GM12878 (cell line): ENCODE measurements at places on chromosomes 5 and 9. TPM values are rescaled to one million over a fixed set of nuclear protein-coding genes. Genes with fewer than 3 reads are reported as not detected.

Gene IFNA8
- not detected in 2 replicates for total RNA-seq

Gene FOXD4L5
- 0.21 and 0.29 TPM in 2 replicates for total RNA-seq

Gene TAS2R1
- not detected in 2 replicates for total RNA-seq

Gene JMY
- total RNA-seq, result 3.6 and 4.1 TPM in 2 replicates

Gene GPRIN1
- total RNA-seq, result 14.2 and 16.3 TPM in 2 replicates

Gene CDC25C
- total RNA-seq, result 9.2 and 10.2 TPM in 2 replicates

Gene TPM2
- total RNA-seq, result 2.4 and 3.9 TPM in 2 replicates

Gene GADD45G
- 0.37 TPM in 1 of 2 replicates, not detected in the other for total RNA-seq

Gene PGM5
- 0.19 and 0.28 TPM in 2 replicates for total RNA-seq

Gene ANXA2R
- 4.4 and 5.2 TPM in 2 replicates for total RNA-seq

Gene CARD9
- total RNA-seq, result 2.4 and 2.6 TPM in 2 replicates

DNA sequence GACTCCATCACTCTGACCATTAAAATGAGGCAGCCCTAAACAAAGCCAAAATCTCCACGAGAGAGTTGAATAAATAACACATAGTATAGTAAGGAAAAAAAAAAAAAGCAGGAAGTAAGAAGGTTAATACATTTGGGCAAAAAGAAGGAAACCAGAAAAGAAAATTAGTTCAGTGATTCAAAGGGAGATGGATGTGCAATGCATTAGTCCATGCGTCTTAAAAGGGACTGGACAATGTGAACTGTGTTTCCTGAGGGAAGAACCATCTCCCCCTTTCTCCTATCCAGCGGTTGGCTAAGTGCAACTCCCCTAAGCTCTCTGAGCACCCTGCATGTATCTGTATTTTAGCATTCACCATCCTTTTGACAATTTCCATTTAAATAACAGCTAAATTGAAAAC lies 1.4 kb downstream of the ANKRA2 start:
- DNase-seq, result no peak
- H3K4me3 ChIP-seq, result peak overlapping the region; percentile 90
- no peaks in the 10 kb centered on the region for H3K36me3 ChIP-seq
- H3K27ac ChIP-seq, result peak overlapping the region; percentile 86
- H3K4me1 ChIP-seq, result no peaks in the 10 kb centered on the region
- H3K27me3 ChIP-seq, result no peaks in the 10 kb centered on the region

- H3K4me3 ChIP-seq, result no peak overlapping the region
- no peaks in the 10 kb centered on the region for H3K27me3 ChIP-seq
- no peak for DNase-seq
These were observed 34.7 kb downstream of the FBXW2 start for GRCh38 chr9:120758544-120758943.

GRCh38 chr9:104073770-104074133 lies 20.4 kb upstream of the SMC2 start:
- no peaks in the 10 kb centered on the region for H3K27me3 ChIP-seq
- no peak overlapping the region for H3K27ac ChIP-seq
- DNase-seq, result no peak
- no peaks in the 10 kb centered on the region for H3K4me1 ChIP-seq

DNA sequence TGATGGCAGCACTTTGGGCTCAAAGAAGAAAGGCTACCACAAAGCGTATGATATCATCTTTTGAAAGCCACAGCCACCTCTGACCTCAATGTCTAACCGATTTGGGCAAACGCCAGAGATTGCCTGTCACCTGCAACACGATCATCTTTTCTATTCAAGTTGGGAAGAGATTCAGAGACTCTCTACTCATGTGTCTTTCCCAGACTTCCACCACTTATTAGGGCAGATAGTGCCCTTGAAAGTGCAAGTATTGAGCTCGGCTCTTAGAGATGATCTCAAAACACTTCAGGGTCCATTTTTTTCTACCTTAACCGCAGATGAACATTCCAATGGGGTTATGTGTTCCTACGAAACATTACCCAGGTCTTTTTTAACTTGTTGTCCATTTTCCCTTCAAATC lies 213.7 kb downstream of the DRD1 start:
- no peaks in the 10 kb centered on the region for H3K27me3 ChIP-seq
- no peaks in the 10 kb centered on the region for H3K4me1 ChIP-seq
- DNase-seq, result no peak

GRCh38 chr9:135490980-135491464 lies 9.5 kb upstream of the MRPS2 start:
- no peaks in the 10 kb centered on the region for H3K4me1 ChIP-seq
- H3K4me3 ChIP-seq, result no peak overlapping the region
- no peaks in the 10 kb centered on the region for H3K36me3 ChIP-seq
- no peak overlapping the region for H3K27ac ChIP-seq

DNA sequence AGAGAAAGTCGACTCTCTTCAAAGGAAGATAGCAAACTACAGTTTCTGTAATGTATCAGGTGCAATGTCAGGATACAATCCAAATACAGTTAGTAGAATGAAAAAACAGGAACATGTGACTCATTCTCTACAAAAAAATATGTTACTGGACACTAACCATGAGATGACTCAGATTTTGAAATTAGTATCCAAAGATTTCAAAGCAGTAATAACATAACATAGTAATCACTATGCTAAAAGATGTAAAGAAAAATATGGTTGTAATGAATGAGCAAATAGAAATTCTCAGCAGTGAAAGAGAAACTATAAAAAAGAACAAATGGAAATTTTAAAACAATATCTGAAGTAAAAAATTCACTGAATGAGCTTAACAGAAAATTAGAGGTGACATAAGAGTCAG lies 42.3 kb downstream of the SHOC1 start:
- no peak overlapping the region for H3K4me3 ChIP-seq
- no peak for DNase-seq

DNA sequence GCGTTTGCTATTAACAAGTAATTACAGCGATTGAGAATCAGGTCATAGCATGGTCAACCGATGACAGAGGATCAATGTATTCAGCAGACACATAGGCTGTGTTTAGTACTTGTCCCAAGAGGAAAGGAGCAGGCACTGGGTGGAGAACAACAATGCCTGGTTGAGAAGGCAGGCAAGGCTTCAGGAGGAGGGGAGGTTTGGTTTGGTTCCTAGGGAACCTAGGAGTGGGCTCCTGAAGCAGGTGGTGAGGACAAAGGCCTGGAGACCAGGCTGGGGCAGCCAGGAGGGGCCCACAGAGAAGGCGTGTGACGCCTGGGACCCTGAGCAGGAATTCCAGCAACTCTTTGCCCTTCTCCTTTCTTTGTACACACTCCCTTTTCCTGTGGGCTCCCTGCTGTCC lies 195.6 kb downstream of the SPOCK1 start:
- DNase-seq, result no peak
- no peaks in the 10 kb centered on the region for H3K36me3 ChIP-seq
- H3K27ac ChIP-seq, result no peak overlapping the region
- no peak overlapping the region for H3K4me3 ChIP-seq
- H3K27me3 ChIP-seq, result no peaks in the 10 kb centered on the region; the same call in 1 of the 2 replicates

GRCh38 chr5:54645882-54646355 lies 128.4 kb downstream of the SNX18 start:
- DNase-seq, result no peak
- H3K4me1 ChIP-seq, result peaks cover 20% of the 10 kb centered on the region
- H3K27ac ChIP-seq, result no peak overlapping the region
- H3K27me3 ChIP-seq, result no peaks in the 10 kb centered on the region
- no peaks in the 10 kb centered on the region for H3K36me3 ChIP-seq

DNA sequence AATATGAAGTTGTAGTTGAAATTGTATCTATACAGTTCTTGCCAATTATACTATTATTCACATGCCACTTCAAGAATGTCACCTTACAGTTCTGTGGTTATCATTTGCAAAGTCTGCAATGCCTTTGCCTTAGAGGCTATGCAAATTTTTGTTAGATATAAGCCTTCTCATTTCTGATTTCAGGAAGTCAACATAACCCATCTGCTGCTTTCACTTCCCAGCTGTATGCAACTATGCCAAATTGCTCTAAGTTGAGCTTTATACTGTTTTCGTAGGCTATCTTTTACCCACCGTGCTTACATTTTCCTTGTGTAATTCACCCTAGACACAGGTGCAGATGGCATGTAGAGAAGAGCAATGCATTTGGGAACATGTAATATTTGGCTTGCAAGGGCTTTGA lies 1083.0 kb downstream of the CDH9 start:
- H3K4me3 ChIP-seq, result no peak overlapping the region
- H3K36me3 ChIP-seq, result no peaks in the 10 kb centered on the region
- DNase-seq, result no peak
- H3K4me1 ChIP-seq, result no peaks in the 10 kb centered on the region
- H3K27me3 ChIP-seq, result no peaks in the 10 kb centered on the region

GRCh38 chr5:125137535-125137934 lies 391.1 kb upstream of the ZNF608 start:
- H3K27me3 ChIP-seq, result no peaks in the 10 kb centered on the region; the same call in 1 of the 2 replicates
- no peak overlapping the region for H3K4me3 ChIP-seq
- no peak for DNase-seq
- H3K27ac ChIP-seq, result no peak overlapping the region
- H3K4me1 ChIP-seq, result no peaks in the 10 kb centered on the region
- no peaks in the 10 kb centered on the region for H3K36me3 ChIP-seq

DNA sequence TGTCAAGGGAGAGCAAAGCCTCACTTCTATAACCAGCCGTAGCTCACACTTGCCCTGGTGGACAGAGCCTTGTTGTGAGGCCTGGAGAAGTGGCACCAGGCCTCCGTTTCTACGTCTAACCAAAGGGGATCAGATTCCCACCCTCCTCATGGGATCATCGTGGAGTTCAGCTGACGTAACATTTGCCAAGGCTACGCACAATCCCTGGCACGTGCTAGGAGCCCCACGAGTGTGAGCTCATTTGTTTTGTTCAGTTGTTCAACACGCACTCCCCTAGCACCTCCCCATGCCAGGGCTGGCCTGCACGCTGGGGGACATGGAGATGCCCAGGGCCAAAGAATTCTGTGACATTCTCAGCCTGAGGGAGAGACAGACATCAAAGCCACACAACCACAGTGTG lies 23.1 kb downstream of the ADGRD2 start:
- H3K4me1 ChIP-seq, result no peaks in the 10 kb centered on the region
- DNase-seq, result no peak
- no peaks in the 10 kb centered on the region for H3K36me3 ChIP-seq

DNA sequence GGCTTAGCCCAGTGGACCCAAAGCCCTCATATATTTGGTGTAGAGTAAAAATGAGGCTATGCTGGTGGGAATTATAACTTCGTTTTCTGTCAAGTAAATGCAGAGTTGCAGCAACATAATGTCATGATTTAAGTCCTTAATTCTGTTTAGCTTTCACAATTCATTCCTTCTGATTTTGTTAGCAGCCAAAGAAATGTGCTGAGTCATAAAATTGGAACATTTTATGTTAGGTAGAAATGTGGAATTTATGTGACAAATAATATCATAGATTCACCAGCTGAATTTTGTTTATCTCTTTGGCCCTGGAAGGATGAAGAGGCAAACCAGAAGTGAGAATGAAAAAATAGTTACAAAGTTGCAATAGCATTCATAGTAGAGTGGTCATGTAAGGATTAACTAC lies 247.0 kb downstream of the TRPM3 start:
- DNase-seq, result no peak
- no peak overlapping the region for H3K4me3 ChIP-seq
- H3K27me3 ChIP-seq, result no peaks in the 10 kb centered on the region
- no peaks in the 10 kb centered on the region for H3K4me1 ChIP-seq
- no peak overlapping the region for H3K27ac ChIP-seq

- no peaks in the 10 kb centered on the region for H3K4me1 ChIP-seq
- no peaks in the 10 kb centered on the region for H3K27me3 ChIP-seq
- H3K4me3 ChIP-seq, result no peak overlapping the region
These were observed 144.3 kb downstream of the ACTBL2 start for GRCh38 chr5:57338068-57338867.

DNA sequence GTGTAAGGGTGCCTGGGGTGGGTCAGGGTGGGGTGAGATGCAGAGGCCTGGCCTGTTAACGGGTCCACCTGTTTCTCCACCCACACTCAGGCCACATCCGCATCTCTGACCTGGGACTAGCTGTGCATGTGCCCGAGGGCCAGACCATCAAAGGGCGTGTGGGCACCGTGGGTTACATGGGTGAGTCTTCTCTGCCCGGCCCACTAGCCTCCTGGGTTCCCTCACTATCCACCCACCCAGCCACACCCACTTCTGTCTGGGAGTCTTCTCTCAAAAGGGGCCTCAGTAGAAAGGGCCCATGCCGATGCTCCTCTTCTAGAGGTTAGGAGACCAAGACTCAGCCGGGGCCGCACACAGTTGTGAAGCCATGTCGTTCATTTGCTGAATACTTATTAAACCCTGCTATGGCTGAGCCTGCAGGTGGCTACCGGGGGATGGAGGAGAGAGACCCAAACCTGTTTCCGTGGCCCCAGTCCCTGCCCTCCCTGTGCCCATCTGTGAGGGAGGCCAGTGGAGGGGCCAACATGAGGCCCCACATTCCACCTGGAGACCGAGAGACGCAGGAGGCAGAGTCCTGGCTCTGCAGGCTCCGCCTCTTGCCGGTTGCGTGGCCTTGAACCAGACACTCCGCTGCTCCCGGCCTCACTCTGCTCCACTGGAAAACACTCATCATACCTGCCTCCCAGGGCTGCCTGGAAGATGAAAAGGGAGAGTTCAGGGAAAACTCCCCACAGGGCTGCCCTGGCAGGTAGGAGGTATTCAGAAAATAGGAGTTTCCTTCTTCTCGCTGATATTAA lies 8.7 kb downstream of the GRK6 start:
- H3K27ac ChIP-seq, result no peak overlapping the region
- H3K4me3 ChIP-seq, result no peak overlapping the region
- H3K27me3 ChIP-seq, result no peaks in the 10 kb centered on the region
- H3K4me1 ChIP-seq, result peaks cover 27% of the 10 kb centered on the region
- H3K36me3 ChIP-seq, result peaks cover 52% of the 10 kb centered on the region
- DNase-seq, result no peak

DNA sequence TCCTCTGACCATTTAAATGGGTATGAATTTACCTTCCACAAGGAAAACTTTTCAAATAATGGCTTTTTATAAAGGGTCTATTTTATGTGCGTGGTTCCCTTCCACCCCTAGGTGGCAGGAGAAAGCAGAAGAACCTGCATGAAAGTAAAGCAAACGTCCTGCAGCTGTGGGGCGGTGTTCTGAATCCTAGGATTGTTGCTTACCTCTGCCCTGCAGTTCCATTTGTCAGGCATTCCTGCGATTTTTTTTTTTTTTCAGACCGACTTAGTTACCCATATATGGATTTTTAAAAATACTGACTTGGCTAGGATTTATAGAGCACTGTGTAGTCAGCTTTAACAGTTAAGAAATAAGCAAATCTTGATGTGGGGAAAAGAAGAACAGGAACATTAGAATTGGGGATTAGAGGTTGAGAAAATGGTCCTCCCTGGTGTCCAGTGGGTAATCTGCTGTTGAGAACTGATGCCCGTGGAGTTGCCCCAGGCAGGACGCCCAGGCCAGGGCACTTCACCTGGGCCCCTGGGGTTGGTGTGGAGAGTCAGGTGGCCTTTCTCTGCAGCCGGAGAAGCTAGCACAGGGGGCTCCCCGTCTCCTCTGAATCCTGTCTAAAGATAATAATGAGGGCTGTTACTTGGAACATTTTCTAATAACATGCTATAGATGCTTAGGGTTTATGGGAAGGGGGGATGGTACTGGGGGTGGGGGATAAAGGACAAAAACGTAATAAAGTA lies 30.4 kb upstream of the LTC4S start:
- H3K36me3 ChIP-seq, result peaks cover 6% of the 10 kb centered on the region; the same call in 1 of the 2 replicates
- no peak for DNase-seq
- H3K4me3 ChIP-seq, result no peak overlapping the region
- H3K27ac ChIP-seq, result no peak overlapping the region
- H3K4me1 ChIP-seq, result peaks cover 30% of the 10 kb centered on the region
- H3K27me3 ChIP-seq, result no peaks in the 10 kb centered on the region

GRCh38 chr5:170860818-170861666 lies 776 bp upstream of the RANBP17 start:
- no peaks in the 10 kb centered on the region for H3K36me3 ChIP-seq
- H3K27me3 ChIP-seq, result no peaks in the 10 kb centered on the region
- DNase-seq, result no peak
- no peak overlapping the region for H3K4me3 ChIP-seq
- no peak overlapping the region for H3K27ac ChIP-seq
- no peaks in the 10 kb centered on the region for H3K4me1 ChIP-seq

- DNase-seq, result no peak
- peak overlapping the region; percentile 68 for H3K27ac ChIP-seq
- no peak overlapping the region for H3K4me3 ChIP-seq
- H3K4me1 ChIP-seq, result peaks cover 33% of the 10 kb centered on the region
- H3K27me3 ChIP-seq, result no peaks in the 10 kb centered on the region
These were observed 251.9 kb downstream of the EBF1 start for GRCh38 chr5:158847772-158848171.
